ENCODE measurements at places on chromosomes 6 and 20.

- DNase-seq, result peak; percentile 63
Measured at GRCh38 chr20:17969884-17970409, 1.1 kb downstream of the MGME1 start.

DNA sequence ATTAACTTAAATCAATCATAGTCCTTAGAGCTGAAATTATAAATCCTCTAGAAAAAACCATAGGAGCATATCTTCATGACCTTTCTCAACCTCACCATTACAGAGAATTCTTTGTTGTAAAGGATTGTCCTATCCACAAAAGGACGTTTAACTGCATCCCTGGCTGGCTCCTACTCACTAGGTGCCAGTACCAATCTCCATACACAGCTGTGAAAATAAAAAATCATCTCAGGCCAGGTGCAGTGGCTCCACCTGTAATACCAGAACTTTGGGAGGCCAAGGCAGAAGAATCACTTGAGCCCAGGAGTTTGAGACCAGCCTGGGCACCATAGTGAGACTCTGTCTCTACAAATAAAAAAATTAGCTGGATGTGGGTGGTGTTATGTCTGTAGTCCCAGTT lies 89.9 kb downstream of the PDSS2 start:
- DNase-seq, result no peak

- DNase-seq, result peak; percentile 85
Measured at GRCh38 chr6:29628419-29629281, 4.3 kb downstream of the GABBR1 start.

DNA sequence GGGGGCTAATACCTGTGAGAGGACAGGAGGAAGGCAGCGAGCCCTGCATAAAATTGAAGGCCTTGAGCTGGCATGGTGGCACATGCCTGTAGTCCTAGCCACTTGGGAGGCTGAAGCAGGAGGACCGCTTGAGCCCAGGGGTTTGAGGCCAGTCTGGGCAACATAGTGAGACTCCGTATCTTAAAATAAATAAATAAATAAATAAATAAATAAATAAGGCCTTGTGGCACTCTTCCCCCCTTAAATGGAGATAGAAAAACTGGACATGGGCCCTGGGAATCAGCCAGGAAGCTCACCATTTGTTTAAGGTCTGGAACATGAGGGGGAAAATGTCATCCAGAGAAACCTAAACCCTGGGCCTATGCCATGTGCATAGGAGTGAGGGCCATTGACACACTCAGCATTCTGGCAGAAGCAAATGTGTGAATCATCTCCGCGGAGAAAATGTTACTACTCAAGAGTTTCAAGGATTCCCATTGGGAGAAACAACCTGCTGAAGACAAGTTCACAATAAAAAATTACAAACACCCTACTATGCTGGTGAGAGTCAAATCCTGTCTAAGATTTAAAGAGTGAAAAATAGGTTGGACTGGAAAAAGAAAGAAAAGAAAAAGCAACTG lies 51.9 kb upstream of the UBR2 start:
- no peak for DNase-seq

GRCh38 chr6:453152-453551 lies 61.6 kb downstream of the IRF4 start:
- DNase-seq, result no peak

GRCh38 chr6:116059713-116060571 lies 749 bp downstream of the FRK start:
- DNase-seq, result peak; percentile 9

DNA sequence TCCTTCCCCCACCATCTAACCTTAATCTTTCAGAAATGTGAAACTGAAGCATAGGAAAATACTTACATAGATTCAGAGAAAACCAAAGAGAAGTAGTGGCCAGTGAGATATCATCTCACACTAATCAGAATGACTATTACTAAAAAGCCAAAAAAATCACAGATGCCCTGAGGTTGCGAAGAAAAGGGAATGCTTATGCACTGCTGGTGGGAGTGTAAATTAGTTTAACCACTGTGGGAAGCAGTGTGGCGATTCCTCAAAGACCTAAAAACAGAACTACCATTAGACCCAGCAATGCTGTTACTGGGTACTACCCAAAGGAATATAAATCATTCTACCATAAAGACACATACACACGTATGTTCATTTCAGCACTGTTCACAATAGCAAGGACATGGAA lies 9.2 kb upstream of the PREX1 start:
- DNase-seq, result no peak

DNA sequence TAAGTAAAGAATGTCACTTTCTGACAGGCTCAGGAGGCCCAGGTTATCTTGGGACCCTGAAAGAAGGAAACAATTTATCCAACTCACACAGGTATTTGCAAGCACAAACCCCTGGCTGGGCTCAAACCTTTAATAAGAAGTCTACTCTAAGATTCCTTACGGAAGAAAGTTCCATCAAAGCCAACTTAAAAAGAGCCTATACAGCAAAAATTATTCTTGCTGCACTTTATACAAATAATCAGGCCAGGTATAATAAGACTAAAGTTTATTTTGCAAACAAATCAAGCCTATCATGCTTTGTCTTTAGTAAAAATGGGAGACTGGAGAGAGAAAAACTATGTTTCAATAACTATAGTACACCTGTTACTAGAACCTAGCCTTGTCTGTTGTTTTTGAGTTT lies 102.1 kb downstream of the DTNBP1 start:
- DNase-seq, result no peak

- DNase-seq, result no peak
Measured at GRCh38 chr6:31091680-31092079, 20.7 kb downstream of the C6orf15 start.

DNA sequence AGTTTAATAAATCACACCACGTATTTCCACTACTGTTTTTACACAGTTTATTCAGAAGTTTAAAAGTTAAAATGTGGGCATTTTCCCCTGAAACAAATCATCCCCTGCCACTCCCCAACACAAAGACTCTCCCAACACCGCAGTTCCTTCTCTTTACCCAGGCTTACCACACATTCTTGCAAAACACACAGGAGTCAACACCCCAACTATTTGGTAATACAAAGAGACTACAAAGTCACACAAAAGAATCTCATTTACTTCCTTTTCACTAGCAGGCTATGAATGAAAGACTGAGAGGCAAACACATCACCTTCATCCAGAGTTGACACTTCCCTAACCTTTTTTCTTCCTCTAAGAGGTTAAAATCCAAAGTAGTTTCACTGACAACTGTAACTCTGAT lies 51.1 kb downstream of the KCTD20 start:
- no peak for DNase-seq

DNA sequence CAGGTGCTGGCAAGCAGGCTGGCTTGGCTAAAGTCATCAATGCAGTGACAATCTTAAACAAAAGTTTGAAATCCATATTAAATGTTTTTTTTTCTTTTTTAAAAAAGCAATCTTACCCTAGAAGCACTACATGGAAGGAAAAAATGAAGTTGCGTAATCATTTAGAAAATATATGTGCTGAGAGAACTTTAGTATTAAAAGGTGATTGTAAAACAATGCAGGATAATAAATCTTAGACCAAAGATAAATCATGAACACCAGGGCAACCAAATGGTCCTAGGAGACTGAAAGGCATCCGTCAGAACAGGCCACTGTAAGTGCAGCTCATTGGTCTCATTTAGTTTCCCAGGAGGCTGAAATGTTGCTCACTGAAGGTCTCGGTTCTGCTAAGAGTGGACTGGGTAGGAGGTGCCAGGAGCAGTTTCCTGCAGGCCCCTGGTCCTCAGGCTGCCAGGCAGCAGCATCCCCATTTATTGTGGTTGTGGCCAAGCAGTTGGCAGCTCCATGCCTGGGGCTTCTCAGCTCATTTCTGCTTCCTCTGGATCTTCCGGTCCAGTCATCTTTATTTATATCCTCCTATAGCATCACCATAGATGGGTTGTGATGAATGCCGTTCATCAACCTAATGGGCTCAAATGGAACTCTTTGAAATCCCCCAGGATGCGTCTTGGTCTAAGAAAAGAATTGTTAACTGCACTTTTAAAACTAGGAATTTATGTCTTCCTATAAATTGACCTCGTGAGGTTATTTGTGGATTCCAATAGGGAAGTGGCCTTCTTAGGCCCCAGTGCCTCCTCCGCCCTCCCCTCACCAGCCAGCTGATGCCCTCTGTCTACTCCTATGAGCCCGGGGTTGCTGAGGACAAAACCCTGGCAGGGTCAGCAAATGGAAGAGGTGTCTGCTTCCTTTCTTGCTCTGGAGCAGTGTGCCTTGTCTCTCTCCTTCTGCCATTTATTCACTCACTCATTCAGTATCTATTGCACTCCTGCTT lies 269.0 kb downstream of the UST start:
- no peak for DNase-seq

- DNase-seq, result no peak
Measured at GRCh38 chr20:58287638-58288037, 21.9 kb upstream of the RAB22A start.

DNA sequence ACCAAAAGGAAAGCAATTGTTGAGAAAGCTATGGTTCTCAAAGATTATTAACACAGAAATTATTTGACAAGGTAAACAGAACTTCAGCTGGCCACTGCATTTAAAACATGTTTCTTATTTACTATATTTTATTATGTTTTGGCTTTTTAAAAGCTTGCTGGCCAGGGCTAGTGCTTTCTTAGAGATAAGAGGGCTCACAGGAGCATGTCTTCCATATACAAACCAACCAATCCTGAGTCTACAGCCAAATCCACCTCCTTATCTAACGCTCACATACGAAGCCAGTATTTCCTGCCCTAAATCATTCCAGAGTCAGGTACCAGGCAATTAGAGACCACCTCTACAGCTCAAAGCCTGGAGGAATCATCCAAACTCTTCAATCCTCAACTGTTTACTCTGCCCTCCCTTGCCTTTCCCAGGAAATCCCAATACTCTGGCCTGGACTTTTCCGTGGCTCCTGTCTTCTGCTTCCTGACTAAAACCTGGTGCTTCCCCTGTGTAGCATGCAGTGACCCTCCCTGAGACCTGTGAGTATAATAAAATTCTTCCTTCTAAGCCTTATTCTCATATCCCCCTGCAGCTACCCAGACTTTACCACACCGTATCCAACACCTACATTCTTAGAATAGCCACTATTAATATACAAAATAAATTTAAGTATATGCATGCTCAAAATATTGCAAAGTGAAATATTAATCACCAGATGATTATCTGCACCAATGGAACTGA lies 33.2 kb downstream of the RANBP9 start:
- no peak for DNase-seq

DNA sequence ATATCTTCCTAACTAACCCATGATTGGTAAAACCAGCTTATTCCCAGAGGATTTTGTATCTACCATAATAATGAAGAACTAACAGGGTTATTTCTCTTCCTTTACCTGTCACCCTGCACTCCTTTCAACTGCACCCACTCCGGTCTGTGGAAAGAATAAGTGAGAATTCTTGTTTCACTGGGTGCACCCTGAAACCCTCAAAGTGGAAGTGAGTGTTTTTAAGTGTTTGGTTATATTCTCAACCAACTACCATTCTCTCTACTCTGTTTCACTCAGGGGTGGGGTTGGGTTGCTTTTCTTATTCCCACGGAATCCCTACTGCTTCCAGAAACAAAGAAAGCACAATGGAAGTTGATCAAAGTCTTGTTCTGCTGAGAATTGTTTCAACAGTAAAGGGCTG lies 42.6 kb upstream of the KHDRBS2 start:
- no peak for DNase-seq

- no peak for DNase-seq
Measured at GRCh38 chr6:118468682-118469465, 79.2 kb upstream of the PLN start.

- DNase-seq, result no peak
Measured at GRCh38 chr6:144955859-144956258, 670.7 kb downstream of the UTRN start.

DNA sequence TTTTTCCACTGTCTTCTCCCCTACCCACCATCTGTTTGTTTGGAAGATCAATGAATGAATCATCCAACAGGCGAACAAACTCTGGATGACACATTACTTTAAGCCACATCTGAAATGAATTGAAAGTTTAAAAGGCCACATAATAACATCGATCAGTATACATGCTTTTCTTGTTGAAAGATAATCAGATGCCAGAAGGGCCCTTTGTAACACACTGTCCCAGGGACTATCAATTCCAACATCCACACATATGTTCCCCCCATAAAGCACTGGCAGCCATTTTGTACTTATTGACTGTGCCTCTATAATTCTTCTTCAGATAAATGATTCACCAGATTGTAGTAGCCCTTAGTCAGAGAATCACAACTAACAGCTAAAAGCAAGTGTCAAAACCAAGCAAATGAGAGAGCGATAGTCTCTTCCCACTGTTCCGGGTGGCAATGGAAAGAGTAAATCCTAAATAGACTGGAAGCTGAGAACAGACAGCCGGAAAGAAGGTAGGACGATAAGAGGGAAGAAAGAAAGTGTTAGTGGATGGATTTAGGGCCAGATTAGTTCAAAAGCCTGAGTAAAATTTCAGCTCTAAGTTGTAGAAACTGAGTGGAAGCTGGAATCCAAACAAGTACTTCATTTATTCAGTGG lies 184.9 kb upstream of the TENT5A start:
- DNase-seq, result no peak

- DNase-seq, result no peak
Measured at GRCh38 chr6:139981768-139982181, 607.3 kb upstream of the CITED2 start.

- no peak for DNase-seq
Measured at GRCh38 chr6:124040655-124041054, 237.0 kb downstream of the NKAIN2 start.

DNA sequence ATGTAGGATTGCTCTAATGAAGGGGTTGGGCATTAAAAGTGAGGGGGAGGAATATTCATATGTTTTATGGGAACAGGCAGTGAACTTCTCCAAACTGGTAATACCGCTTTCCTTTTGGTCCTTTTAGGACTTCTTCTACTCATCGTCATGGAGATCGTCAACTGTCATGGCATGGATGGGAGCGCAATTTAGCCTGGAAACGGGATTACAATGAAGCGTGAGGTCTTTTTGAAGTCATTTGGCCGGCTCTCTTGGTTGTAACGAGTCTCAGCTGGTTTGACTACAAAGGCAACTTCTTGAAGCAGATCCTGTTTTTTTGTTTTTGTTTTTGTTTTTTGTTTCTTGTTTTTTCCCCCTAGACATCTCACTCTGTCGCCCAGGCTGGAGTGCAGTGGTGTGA lies 1.4 kb upstream of the HLA-E start:
- DNase-seq, result no peak

- DNase-seq, result no peak
Measured at GRCh38 chr6:13453771-13454251, 33.6 kb downstream of the GFOD1 start.

GRCh38 chr20:34544109-34544796 lies 14.3 kb upstream of the MAP1LC3A start:
- no peak for DNase-seq

GRCh38 chr6:107600936-107601335 lies 111.0 kb downstream of the SOBP start:
- DNase-seq, result no peak

GRCh38 chr6:67689329-67689728 lies 945.8 kb upstream of the ADGRB3 start:
- DNase-seq, result no peak
